ENCODE measurements at places on chromosomes 7 and 10.
A peak's percentile ranks its signal among the peaks of the same experiment; 100 is the strongest.

DNA sequence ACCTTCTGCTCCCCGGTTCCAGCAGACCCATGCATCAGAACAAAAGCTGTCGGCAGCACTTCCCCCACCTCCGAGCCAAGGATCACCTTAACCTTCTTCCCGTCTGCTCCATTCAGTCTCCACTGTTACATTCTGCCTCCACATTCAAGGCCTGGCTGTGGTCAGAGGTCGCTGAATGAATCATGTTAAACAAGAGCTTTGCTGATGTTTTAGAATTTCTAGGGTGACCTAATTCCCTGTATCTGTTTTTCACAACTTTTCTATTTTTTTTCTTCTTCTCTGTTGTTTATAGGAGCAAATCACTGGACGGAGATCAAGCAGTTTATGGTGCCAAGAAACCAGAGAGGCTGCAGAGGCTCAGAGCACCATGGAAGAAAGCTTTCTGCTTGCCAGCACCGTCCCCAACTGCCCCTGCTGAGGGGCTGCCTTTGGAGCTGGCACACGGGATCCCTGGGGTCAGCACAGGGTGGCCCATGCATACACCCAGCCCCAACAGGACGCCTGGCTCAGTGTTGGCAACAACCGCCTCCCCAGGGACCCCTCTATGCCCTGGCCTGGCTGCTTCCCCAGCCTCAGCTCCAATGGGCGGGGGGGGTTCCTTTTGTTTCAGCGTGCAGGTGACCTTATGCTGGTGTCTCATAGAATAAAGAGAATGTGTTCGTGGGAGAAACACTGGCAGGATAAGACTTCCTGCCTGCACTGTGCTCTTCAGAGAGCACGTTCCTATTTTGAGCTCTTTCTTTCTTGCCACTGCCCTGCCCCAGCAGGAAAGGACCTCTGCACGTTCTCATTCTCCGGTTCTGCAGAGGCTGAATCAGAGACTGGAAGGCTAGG, 182.7 kb upstream of the LYZL2 start:
- no peak for DNase-seq

DNA sequence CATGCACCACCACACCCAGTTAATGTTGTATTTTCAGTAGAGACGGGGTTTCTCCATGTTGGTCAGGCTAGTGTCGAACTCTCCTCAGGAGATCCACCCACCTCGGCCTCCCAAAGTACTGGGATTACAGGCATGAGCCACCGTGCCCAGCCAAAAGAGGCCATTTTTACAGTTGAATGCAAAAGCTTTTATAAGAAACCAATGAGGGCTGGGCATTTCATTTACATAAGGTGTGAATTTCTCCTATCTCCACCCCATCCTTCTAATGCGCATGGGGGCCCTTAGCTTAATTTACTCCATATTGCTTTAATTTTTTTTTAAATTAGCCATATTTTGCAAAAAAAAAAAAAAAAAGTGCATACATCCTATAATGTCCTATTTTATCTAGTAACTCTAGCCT, 25.1 kb upstream of the EIF4H start:
- no peak for DNase-seq

DNA sequence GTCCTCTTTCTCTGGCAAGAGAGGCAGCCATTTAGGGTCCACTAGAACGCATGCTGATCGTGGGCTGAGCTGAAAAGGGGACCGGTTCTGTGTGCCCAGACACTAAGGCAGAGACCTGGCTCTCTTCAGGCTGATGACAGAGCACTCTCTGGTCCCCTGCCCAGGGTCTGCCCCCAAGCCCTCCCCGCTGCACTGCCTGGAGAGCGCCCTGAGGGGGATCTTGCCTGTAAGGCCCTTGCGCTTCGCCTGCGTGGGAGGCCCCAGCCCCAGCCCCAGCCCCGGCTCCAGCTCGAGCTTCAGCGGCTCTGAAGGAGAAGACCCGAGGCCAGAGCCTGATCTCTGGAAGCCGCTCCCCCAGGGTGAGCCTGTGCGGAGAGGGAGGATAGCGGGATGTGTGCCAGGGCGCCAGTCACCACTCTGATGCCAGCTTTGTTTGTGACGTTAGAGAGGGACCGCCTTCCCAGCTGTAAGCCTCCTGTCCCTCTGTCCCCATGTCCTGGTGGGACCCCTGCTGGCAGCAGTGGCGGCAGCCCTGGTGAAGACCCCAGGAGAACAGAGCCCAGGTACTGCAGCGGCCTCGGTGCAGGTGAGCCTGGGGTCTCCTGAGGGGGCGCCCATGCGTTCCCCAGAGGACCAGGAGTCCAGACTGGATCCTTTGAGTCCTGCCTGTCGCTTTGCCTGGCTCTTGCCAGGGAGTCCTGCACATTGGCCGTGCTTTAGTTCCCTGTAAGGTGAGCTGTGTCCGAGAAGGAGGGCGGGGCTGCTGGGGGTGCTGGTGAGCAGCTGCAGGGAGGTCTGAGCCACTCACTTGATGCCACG, 43.2 kb downstream of the ZNF467 start:
- no peak for DNase-seq

DNA sequence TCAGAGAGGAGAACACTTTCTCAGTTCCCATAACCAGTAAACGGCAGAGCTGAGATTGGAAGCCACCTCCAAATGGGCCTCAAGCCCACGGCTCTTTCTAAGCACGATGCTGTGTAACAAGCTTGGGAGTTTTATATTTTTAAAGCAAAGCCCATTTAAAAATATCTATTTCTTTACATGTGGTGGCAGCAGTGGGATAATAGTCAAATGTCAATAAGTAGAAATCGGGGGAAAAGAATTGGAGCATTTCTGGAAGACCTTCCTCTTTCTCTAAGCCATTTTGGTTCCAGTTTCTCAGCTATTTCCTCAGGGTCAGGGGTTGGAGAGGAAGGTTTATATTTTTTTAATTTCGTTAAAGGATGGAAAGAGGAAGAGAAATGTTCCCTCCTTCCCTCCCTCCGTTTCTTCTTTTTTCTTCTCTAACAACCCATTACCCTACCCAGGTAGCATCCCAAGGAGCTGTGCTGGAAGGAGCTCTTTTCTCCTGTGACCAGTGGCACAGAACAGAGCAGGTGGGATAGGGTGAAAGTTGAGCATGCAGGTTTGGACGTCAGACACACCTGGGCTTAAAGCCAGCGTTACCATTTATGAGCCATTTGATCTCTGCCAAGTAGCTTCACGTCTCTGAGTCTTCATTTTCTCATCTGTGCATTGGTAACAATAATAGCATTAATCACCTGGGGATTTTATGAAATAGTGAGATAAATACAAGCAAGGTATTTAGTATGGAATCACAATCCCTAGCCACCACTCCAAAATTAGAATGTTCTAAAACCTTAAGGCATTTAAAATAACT, 515.7 kb downstream of the RPS24 start:
- DNase-seq: no peak

DNA sequence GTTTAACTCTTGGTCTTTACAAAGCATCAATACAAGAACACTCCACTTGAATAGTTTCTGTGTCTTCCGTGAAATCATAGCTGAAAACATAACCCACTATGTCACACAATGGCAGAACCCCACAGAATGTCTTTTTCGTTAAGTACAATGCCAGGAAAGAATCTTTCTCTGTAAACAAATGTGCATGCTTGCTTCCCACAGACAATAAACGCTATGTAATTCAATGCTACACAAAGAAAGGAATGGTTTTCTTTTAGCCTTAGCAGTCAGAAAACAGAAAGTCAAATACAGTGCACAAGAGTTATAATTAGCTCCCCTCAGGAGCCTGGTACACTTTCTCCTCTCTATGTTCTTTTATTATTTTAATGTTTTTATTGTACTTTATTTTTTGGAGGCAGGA, 186.1 kb downstream of the SRPK2 start:
- no peak for DNase-seq

DNA sequence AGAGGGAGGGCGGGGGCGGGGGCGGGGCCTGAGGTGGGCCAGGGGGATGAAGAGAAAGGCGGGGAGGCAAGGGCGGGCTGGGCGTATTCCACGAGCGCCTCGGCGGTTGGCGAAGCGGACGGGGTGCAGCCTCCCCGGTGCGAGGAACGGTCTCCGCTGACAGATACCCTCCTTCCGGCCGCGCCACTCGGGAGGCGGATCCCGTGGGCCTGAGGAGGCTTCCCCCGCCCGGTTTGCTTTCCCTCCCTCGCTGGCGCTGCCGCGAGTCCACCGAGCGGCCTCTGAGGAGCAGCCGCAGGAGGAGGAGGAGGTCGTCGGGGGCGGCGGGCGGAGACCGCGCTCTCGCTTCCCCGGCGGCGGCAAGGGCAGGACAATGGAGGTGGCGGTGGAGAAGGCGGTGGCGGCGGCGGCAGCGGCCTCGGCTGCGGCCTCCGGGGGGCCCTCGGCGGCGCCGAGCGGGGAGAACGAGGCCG, at the start of gene TRIM24:
Gene TRIM24, plus strand, starts transcription at position 84 of the 473 bp plus-strand sequence. Its CDS starts 290 bp downstream, at position 374.
- DNase-seq: no peak

DNA sequence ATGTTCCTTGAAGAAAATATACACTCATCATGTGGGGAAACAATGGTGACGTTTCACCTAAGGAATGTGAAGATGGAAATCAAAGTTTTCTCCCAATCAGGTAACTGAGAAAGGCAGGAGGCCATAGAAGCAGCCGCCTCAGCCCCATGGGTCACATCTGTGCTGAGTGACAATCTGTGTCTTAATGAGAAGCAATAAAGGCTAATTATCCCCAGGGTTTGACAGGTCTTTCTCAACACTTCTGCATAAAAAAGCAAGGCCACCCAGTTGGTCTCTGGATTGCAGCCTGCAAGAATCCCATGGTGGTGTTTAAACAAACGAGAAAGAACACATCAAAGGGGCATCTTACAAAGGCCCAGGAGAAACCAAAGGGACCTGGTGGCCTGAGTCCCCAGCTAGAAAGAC, 91.1 kb upstream of the TNS3 start:
- no peak for DNase-seq

DNA sequence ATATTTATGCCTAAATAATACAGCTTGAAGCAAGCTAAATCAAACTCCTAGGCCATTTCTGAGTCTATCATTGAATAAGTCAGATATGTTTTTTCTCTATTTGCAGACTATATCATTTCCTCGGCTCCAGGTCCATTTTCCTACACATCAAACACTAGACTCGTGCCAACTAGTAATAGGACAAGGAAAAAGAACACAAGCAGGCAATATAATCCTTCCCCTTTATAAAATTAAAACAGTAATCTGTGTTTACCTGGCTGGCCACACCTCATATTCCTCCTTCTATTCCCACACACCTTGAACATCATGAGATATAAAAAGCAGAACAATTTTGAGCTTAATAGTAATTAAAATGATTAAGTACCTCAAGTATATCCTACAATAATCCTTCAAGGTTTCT, 325.7 kb downstream of the TFEC start:
- DNase-seq: no peak

DNA sequence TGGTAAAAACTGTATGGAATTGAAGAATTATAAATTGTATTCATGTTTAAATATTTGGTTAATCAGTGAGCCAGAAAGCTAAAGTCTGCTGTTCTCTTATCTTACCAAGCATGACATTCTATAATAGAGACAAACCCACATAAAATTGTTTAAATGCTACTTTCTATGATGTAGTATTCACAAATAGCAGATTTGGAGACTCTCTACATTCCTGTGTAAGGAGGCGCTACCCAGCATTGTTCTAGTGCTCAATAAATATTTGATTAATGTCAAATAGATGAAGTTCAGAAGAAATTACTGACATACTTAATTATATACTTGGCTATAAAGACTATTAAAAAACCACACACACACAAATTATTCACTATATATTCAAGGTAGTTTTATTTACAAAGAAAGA, 49.8 kb downstream of the DOCK4 start:
- no peak for DNase-seq

DNA sequence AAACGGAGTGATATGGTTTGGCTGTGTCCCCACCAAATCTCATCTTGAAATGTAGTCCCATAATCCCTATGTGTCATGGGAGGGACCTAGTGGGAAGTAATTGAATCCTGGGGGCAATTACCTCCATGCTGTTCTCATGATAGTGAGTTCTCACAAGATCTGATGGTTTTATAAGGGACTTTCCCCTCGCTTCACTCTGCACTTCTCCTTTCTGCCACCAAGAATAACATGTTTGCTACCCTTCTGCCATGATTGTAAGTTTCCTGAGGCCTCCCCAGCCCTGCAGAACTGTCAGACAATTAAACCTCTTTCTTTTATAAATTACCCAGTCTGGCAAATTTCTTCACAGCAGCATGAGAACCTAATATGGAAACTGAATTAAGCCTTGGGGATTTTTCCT, 19.1 kb downstream of the FAM3C start:
- DNase-seq: no peak

- no peak for DNase-seq
Observed at GRCh38 chr7:69389216-69389615, 209.1 kb upstream of the AUTS2 start.

- no peak for DNase-seq
Observed at GRCh38 chr10:110300486-110300986, 4.2 kb downstream of the SMNDC1 start.

- DNase-seq: no peak
Observed at GRCh38 chr7:49703881-49704280, 69.6 kb upstream of the VWC2 start.

GRCh38 chr7:111282626-111283025, 191.7 kb downstream of the LRRN3 start:
- no peak for DNase-seq

DNA sequence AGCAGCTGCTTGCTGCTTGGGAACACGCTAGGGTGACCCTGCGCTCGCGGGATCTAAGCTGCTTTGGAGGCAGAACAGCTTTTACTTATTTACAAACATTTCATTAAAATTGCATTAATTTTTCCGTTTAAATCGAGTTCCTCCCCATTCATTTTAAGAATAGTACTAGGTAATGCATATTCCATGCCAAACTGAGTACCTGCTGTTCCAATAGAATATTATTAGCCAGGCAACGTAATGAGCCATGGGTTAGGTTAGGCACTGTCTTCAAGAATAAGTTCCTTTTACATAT, 860 bp downstream of the EXOC6 start:
- DNase-seq: no peak

DNA sequence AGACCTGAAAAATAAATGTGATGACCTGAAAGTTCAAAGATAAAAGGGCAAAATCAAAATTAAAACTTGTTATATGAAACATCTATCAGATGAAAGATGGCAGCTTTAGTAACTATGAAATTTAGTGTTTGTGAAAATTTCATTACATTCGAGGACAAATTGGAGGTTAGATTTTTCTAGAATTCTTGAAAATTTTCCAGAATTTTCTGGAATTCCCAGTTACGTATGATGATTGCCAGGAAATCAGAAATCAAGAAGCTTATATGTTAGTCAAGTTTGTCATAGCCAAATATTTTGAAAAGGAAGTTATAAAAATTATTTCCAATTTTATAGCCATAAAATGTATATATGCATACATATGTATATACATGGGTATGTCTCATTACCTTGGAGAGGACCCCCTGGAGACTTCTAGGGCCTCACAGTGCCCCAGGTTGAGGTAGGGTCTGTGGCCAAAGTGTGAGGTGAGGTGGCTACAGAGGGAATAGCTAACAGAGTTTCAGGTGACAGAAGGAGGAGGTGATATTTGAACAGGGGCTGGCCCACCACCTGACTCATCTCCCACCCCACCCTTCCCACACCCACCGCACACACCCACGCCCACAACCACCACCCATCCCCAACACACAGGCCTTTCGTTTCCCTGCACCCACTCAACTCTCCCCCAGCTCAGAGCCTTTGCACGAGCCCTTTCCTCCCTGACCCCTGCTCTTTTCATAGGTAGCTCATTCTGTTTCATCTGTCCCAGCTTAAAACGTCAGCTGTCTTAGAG, 21.5 kb downstream of the C10orf105 start:
- peak; percentile 66 for DNase-seq

GRCh38 chr7:115110523-115110922, 188.6 kb downstream of the MDFIC start:
- no peak for DNase-seq

GRCh38 chr10:32271617-32272016, 75.3 kb downstream of the EPC1 start:
- no peak for DNase-seq
